ENCODE measurements at places on chromosomes 2 and 18.

DNA sequence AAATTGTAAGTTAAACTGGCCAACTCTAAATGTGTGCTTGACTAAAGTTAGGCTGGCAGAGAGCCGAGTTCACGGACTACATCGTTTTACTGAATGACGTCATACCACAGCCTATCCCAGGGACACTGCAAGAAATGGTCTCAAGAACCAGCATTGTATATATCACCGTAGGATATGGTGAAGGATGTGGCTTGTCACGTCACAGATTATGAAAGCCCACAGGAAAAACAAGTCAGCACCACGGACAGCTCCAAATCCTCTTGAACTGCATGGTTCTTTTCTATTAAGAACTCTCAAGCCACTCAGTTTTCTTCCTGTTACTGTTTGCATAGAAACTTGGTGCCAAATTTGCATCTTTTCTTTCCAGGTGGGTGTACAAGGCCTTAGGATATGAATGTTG is 85.1 kb upstream of the ACAA2 start:
- no peak overlapping the region for H3K4me3 ChIP-seq
- H3K36me3 ChIP-seq, result no peaks in the 10 kb centered on the region
- peaks cover 10% of the 10 kb centered on the region for H3K27me3 ChIP-seq

DNA sequence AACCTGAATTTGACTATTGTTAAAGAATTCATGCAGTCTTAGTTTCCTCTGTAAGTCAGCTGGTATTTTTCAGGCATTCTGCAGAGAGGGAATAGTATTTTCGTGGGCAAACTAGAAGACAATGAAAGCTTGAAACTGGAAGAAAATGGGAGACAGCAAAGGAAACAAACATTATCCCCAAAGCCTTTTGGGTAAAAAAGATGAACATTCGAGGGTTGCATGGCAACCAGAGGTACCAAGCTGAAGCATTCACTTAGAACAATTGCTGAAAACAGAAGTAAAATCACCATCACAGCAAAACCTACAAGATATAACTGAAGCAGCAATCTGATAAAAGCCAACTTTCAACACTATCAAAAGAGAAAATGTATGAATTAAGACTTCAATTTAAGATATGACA is 233.7 kb downstream of the SCG2 start:
- H3K27me3 ChIP-seq, result no peaks in the 10 kb centered on the region
- no peak for DNase-seq
- H3K4me1 ChIP-seq, result no peaks in the 10 kb centered on the region
- no peak overlapping the region for H3K27ac ChIP-seq
- no peak overlapping the region for H3K4me3 ChIP-seq

GRCh38 chr18:49392352-49392751 is 68.1 kb downstream of the DYM start:
- H3K4me1 ChIP-seq, result no peaks in the 10 kb centered on the region
- H3K4me3 ChIP-seq, result no peak overlapping the region
- no peak overlapping the region for H3K27ac ChIP-seq
- H3K27me3 ChIP-seq, result no peaks in the 10 kb centered on the region
- peaks cover under 1% of the 10 kb centered on the region for H3K36me3 ChIP-seq

- no peaks in the 10 kb centered on the region for H3K4me1 ChIP-seq
- no peak overlapping the region for H3K4me3 ChIP-seq
- peaks cover 24% of the 10 kb centered on the region for H3K36me3 ChIP-seq
- DNase-seq, result no peak
- no peaks in the 10 kb centered on the region for H3K27me3 ChIP-seq
These were observed 139.7 kb downstream of the ATP9B start for GRCh38 chr18:79208906-79209305.

GRCh38 chr2:45494978-45495293 is 116.1 kb downstream of the SRBD1 start:
- no peaks in the 10 kb centered on the region for H3K4me1 ChIP-seq
- H3K4me3 ChIP-seq, result no peak overlapping the region
- H3K27me3 ChIP-seq, result no peaks in the 10 kb centered on the region
- H3K36me3 ChIP-seq, result no peaks in the 10 kb centered on the region

- no peaks in the 10 kb centered on the region for H3K36me3 ChIP-seq
- H3K27ac ChIP-seq, result no peak overlapping the region
These were observed 224.4 kb downstream of the ICOS start for GRCh38 chr2:204160989-204161388.

DNA sequence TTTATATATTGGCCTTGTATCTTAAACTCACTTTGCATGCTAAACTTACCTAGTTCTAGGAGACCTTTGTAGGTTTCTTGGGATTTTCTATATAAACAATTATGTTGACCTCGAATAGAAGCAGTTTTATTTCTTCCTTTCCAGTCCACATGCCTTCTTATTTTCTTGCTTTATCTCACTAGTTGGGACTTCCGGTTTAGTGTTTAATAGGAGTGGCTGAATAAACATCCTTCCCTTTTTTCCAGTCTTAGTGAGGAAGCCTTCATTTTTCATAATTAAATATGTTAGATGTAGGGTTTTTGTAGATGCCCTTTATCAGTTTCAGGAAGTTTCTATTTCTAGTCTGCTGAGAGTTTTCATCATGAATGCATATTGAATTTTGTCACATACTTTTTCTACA is 347.3 kb upstream of the HNRNPA3 start:
- H3K27me3 ChIP-seq, result no peaks in the 10 kb centered on the region
- no peaks in the 10 kb centered on the region for H3K36me3 ChIP-seq
- no peaks in the 10 kb centered on the region for H3K4me1 ChIP-seq
- H3K4me3 ChIP-seq, result no peak overlapping the region

DNA sequence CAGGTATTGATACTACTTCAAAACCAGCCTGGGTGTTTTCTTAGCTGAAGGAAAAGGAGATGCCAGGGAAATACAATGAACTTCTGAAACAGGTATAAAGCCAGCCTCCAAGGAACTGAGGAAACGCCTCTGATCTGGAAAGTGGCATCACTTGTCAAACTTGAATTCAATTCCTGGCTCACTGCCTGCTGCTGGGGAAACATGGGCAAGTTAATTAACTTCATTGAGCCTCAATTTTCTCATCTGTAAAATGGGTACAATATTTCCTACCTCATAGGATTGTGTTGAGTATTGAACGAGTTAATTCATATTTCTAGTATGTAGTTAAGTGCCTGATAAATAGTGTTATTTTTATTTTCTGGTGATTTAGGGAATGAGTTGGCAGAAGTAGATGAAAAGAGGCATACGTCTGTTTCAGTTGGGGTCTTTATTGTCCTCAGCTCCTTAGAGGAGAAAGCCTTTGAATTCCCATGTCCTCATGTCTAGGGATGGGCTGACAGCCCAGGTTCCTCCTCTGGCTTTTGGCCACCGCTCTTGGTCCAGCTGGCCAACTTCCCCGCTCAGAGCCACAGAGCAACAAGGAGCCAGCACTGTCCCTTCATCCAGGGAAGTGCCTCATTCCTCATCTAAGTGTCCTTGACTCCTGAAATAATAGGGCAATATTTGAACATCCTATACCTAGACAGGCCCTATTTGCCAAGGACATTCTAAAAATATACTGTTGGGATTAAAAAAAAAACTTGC is 210.5 kb upstream of the GATA6 start:
- DNase-seq, result no peak
- no peak overlapping the region for H3K4me3 ChIP-seq
- H3K36me3 ChIP-seq, result no peaks in the 10 kb centered on the region
- peaks cover 58% of the 10 kb centered on the region for H3K27me3 ChIP-seq

DNA sequence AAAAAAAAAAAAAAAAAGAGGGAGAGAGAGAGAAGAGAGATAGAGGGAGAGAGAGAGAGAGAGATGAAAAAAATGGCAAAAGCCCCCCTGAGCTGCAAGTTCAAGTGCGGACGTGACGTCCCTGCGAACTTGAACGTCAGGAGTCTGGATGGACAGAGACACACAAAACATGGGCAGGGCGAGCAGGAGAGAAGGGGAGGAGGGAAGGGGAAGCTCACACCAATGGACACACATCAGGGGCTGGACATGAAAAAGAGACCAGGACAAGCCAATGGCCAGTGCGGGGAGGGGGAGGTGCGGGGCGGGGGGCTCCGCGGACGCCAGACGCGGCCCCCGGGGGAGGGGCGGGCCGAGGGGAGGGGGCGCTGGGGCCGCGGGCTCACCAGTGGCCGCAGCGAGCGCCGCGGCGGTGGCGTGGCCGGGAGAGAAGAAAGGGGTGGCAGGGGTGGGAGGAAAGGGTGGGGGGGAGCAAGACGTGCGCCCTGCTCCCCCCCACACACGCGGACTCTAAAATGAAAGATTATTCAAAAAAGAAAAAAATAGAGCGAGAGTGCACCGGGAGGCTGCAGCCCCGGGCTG is at the start of gene BCL11A:
TSS of gene BCL11A (minus strand) at position 160 of the 579 bp plus-strand sequence. CDS start 384 bp downstream, outside the sequence.
- no peaks in the 10 kb centered on the region for H3K36me3 ChIP-seq
- peak within 1 kb of the TSS; percentile 64 for H3K27ac ChIP-seq
- peaks cover 29% of the 10 kb centered on the region for H3K27me3 ChIP-seq
- peak; percentile 82 for DNase-seq
- peaks cover 22% of the 10 kb centered on the region for H3K4me1 ChIP-seq

DNA sequence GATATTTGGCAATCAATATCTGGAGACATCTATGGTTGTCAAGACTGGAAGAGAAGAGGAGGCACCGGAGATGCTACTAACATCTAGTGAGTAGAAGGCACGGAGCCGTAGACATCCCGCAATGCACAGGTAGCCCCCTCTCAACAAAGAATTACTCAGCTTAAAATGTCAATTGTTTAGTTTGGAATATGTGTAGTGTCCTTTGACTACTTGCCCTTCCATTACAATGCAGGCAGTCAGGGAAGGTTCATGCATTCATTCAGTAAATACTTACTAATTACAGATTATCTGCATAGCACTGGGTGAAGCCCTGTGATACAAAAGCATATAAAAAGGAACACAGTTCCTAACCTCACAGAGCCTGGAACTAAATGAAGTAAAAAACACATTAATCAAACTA is 294.0 kb downstream of the RIT2 start:
- H3K4me3 ChIP-seq, result no peak overlapping the region
- H3K27me3 ChIP-seq, result no peaks in the 10 kb centered on the region
- no peak for DNase-seq
- no peaks in the 10 kb centered on the region for H3K4me1 ChIP-seq

DNA sequence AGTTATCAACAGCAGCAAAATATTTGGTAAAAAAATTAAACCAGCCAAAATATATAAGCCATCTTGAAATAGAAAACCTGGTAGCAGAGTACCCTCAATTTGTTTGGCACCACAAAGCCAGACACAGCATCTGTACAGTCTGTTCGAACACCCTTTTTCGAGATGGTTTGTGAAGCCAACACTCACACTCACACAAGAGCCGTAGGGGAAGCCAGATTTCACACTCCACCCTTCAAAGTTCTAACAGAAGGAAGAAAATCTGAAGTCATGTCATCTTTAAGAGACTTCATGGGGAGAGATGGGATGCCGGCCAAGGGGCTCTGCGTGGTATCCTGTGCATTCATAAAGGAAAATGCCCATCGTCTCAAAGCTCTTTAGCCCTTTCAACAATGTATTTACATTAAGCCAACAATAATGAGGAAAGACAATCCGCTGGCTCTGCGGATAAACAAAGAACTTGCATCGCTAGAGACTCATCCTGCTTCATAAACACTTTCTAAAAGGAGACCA is 451.5 kb upstream of the CHST9 start:
- no peak overlapping the region for H3K27ac ChIP-seq
- no peaks in the 10 kb centered on the region for H3K36me3 ChIP-seq
- peaks cover 3% of the 10 kb centered on the region for H3K4me1 ChIP-seq
- no peak overlapping the region for H3K4me3 ChIP-seq
- no peak for DNase-seq

DNA sequence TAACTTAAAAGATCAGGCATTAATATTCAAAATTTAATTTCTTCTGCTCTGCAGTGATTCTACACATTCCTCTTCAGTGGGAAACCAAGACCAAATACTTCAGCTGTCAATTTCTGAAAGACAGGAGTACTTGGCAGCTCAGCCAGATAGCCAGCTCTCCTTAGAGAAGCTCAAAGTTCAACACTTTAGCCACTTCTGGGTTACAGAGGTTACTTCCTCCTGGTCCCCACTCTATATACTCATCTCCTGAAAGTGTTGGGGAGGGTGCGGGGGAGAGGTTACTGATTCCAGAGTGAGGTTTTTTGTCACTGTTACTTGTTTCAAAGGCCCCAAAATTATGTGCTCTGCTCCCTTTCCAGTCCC is 4.1 kb downstream of the CYTIP start:
- no peaks in the 10 kb centered on the region for H3K27me3 ChIP-seq
- no peaks in the 10 kb centered on the region for H3K36me3 ChIP-seq

- no peak for DNase-seq
- H3K27me3 ChIP-seq, result no peaks in the 10 kb centered on the region
- H3K4me3 ChIP-seq, result no peak overlapping the region
- no peaks in the 10 kb centered on the region for H3K4me1 ChIP-seq
- H3K27ac ChIP-seq, result no peak overlapping the region
These were observed 22.8 kb downstream of the GALNT1 start for GRCh38 chr18:35604369-35604768.

DNA sequence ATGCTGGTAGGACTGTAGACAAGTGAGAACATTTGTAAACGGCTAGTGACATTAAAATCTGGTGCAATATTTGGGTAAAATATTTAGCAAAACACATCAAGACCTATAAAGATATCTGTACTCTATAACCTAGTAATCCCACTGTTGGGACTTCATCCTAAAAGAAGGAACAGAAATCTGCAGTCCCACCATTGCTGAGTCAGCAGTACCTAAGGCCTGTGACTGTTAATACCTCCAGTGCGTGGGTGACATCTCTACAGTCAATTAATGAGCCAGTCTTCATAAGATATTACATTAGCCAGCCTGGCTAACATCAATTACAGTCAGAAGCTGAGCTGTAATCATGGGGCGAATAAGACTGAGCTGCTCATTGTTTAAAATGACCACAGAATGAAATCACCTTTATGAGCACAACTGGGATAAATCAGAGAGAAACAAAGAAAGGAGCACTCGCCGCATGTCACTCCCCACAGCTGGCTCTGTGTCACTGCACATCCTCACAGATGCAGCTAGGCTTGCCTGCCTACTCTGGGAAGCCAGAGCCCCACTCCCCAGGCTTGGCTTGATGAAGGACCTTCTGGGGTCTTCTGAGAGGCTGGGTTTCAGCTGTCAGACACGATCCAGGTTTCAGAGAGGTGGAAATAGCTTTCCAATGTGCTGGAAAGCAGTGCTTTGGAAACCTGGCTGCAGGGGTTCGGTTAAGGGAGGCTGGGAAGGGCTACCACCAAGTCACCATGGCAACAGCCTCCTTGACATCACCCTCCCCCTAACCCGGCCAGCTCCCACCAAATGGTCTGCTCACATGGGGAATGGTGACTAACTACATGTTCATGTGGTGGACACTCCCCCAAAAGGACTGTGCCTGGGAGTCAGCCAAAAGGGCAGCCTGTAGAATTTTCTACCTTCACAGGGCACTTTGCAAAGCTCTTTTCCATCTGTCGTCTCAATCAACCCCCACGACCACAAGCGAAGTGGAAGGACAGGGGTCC is 145.0 kb downstream of the ZBTB7C start:
- no peaks in the 10 kb centered on the region for H3K36me3 ChIP-seq
- DNase-seq, result no peak
- H3K4me3 ChIP-seq, result no peak overlapping the region
- no peaks in the 10 kb centered on the region for H3K4me1 ChIP-seq
- no peaks in the 10 kb centered on the region for H3K27me3 ChIP-seq

DNA sequence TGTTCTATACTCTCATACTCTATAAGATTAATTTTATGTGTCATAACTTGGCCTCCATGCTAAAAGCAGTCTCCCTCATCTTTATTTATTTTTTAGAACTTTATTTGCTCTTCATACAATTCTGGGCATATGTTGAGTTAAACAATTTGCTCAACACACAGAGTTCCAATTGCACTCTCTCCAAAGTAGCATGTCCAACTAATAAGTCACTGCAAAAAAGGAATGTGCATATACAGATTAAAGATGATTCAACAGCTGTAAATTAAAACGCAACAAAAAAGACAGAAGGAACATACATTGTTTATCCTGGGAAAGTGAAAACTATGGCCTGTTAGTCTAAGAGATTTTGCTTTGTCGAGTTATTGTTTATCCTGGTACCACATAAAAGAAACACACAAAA is 277.7 kb upstream of the ACVR2A start:
- peak; percentile 65 for DNase-seq
- no peaks in the 10 kb centered on the region for H3K4me1 ChIP-seq
- H3K4me3 ChIP-seq, result no peak overlapping the region
- no peak overlapping the region for H3K27ac ChIP-seq
- H3K36me3 ChIP-seq, result no peaks in the 10 kb centered on the region

Data from mesenchymal stem cell (in vitro differentiated cells and primary cell).